ENCODE measurements at places on chromosomes 5 and 9.

GRCh38 chr5:56612353-56612752 lies 203.0 kb upstream of the MAP3K1 start:
- ATAC-seq, result no peak

DNA sequence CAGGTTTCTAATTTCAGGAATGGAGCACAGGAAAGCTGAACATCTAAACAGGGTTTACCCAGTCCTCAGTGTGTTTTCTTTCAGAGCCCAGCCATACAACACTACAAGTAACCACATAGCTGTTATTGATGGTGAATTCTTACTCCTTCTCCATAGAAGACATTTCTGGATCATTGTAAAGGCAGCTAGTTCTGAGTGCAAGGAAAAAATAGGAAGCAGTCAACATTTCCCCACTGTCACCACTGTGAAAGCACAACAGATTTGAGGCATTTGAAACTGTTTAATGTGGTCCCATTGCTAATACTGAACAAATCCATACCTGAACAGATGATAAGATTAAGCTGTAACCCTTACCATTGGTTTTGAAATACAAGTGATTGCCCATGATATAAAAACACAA lies 145.0 kb upstream of the PCA3 start:
- no peak for ATAC-seq

DNA sequence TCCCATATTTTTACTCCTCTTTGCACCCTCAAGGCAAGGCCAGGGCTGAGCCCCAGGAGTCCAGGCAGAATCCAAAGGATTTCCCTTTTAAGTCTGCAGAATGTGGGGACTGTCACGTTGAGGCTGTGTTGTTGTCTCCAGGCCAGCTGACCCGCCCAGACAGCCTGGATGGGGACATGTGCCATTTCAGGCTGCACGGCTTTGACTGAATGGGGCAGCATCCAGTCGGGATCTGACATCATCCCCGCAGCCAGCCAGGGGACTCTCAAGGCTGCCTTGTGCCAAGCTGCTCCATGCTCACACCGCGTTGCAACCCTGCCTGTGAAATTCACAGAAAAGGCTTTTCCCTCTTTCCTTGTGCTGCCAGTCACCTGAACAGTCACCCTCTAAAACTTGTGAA lies 2.2 kb upstream of the ZNF366 start:
- no peak for ATAC-seq

DNA sequence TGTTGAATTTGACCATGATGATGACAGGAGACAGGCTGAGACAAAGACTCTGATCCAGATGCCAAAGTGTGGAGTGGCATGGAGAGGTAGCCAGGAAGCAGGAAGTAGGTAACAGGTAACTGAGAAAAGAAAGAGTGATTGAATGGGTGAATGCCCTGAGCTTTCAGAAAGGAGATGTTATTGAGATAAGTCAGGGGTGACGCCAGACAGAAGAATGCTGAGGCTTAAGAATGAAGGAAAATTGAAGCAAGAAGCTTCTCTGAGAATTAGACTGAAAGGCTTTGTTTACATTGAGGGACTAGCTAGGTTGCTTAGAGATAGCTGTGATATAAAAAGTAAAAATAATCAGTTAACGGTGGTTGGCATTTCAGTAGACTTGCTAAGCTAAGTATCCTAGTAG lies 165.7 kb downstream of the PSAT1 start:
- no peak for ATAC-seq

DNA sequence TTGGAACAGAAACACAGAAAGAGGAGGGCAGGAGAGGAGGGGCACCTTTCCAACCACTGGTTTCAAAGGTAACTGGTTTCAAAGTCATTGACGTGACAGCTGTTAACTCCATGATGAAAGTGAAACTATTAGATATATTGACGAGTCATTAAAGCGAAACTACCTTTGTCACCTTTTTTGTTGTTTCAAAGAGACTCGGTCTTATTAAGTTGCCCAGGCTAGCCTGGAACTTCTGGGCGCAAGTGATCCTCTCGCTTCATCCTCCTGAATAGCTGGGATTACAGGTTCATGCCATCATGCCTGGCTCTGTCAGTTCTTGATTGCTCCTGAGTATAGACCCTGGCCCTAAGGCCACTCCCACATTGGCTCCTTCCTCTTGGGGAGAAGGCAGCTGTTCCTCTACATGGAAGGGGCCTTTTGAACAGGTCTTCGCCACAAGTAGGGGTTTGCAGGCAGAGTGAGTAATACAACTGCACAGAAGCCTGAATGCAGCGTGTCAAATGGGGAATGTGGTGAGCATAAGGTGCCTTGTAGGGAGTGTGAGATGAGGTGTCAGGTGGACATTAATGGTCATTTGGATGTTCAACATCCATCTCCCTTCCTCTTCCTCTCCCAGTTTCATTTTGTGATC lies 3.4 kb upstream of the F12 start:
- ATAC-seq, result no peak

- no peak for ATAC-seq
Observed at GRCh38 chr5:4413996-4414395, 726.1 kb upstream of the ADAMTS16 start.

DNA sequence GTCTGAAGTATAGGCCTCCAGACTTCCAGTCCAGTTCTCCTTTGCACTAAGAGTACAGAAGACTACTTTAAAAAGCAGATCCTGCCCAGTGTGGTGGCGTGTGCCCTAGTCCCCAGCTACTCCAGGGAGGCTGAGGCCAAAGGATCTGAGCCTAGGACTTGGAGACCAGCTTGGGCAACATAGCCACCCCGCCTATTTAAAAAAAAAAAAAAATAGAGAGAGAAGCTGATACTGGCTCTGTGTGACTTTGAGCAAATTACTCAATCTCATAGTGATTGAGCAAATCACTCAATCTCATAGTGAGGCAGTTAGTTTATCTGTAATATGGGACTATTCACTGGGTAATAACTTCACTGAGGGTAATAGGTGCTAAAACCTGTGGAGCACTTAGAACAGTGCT lies 43.6 kb upstream of the KDM4C start:
- ATAC-seq, result no peak

DNA sequence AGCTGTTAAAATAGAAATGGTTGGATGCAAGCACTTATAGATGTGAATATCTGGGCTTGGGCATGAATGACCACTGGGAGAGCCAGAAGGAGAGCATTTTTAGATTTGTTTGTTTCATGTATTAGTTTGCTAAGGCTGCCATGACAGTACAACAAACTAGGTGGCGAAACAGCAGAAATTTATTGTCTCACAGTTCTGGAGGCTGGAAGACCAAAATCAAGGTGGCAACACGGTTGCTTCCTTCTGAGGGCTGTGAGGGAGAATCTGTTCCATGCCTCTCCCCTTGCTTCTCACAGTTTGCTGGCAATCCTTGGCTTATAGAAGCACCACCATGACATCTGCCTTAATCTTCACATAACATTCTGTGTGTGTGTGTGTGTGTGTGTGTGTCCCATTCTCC lies 20.2 kb upstream of the CDC23 start:
- no peak for ATAC-seq

GRCh38 chr5:35854248-35854647 lies 2.4 kb upstream of the IL7R start:
- peak; percentile 36 for ATAC-seq
